ENCODE measurements at places on chromosomes 16 and 17. TPM values are rescaled to one million over a fixed set of nuclear protein-coding genes. Genes with fewer than 3 reads are reported as not detected.

- no peak overlapping the region for H3K27ac ChIP-seq
- DNase-seq: no peak
- H3K27me3 ChIP-seq: no peaks in the 10 kb centered on the region
Measured at GRCh38 chr17:28634206-28634865, 10.6 kb downstream of the BLTP2 start.

ABCC3 gene
- total RNA-seq: 50.2 TPM

DNA sequence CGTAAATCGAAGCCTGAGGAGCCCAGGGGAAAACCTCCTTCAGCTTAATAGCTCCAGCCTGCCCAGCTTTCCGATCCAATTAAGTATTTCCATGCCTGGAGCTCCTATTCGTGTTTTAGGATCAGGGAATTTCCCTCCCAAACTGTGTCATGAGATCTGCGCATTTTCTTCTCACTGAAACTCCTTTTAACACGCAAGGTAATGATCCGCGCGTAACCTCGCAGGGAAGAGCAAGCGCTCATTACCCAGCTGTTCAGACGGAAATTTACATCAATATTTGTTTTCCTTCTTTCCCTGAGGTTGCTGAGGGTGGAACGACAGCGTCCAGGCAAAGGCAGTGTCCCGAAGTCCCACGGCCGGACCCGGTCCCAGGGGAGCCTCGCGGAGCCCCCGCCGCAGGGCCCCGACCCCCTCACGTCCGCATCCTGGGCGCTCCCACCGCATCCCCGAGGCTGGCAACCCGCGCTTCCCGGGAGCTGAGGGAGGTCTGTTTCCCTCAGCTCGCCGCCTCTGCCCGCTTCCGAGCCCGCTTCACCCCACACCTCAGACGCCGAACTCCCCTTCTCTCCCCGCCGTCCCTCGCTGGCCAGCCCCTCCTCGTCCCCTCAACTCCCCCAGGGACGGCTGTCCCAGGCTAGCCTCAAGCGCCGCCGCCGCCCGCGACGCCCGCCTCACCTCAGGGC is 415 bp downstream of the ABCA5 start:
- no peaks in the 10 kb centered on the region for H3K27me3 ChIP-seq
- DNase-seq: peak; percentile 39
- H3K27ac ChIP-seq: no peak overlapping the region
- no peaks in the 10 kb centered on the region for H3K36me3 ChIP-seq
- peak overlapping the region; percentile 74 for H3K4me3 ChIP-seq

GRCh38 chr16:60788631-60789030 is 1247.6 kb downstream of the CDH8 start:
- H3K4me1 ChIP-seq: no peaks in the 10 kb centered on the region
- H3K36me3 ChIP-seq: no peaks in the 10 kb centered on the region
- no peak overlapping the region for H3K27ac ChIP-seq
- no peak for DNase-seq

- no peaks in the 10 kb centered on the region for H3K27me3 ChIP-seq
- DNase-seq: peak; percentile 59
- no peak overlapping the region for H3K27ac ChIP-seq
- H3K4me3 ChIP-seq: no peak overlapping the region
- H3K36me3 ChIP-seq: no peaks in the 10 kb centered on the region
- peaks cover 24% of the 10 kb centered on the region for H3K4me1 ChIP-seq
Measured at GRCh38 chr16:61900482-61900881, 135.8 kb downstream of the CDH8 start.
